ENCODE measurements at places on chromosomes 1 and 21. TPM values are rescaled to one million over a fixed set of nuclear protein-coding genes. Genes with fewer than 3 reads are reported as not detected.

The RBP7 gene
- total RNA-seq, result 20.6 TPM

DNA sequence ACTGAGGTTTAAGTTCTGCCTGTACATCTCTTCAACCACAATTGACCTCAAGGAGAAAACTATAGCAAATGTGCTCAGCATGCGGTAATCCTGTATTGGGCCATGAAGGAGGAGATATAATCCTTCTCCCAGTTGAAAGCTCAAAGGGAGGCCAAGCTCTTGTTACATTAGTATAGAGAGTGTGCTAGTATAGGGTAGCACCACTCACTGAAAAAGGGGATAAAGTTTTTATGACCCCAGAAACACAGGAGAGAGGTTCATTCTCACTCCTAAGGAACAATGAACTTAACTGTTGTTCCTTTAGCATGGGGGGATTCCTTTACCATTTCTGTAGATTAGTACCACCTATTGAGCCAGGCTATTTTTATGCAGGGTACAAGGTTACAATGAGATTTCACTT, 267.7 kb downstream of the LRRIQ3 start:
- no peak for DNase-seq

DNA sequence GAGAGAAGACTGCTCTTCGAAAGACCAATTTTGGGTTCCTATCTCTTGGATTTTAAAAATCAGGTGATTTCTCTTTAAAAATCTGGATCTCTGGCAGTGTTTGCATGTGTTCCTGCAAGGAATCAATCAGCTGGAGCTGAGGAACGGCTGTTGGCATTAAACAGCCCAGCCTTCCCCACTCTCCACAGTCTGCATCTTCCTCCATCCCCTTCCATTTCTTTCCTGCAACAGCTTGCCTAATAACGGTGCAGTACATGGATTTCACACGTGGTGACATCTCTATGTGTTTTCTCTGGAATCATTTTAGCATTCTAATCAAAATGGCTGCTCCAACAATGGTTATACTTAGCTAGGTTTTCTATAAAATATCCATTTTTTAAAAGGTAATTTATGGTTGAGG, 20.0 kb downstream of the RIPPLY3 start:
- no peak for DNase-seq

DNA sequence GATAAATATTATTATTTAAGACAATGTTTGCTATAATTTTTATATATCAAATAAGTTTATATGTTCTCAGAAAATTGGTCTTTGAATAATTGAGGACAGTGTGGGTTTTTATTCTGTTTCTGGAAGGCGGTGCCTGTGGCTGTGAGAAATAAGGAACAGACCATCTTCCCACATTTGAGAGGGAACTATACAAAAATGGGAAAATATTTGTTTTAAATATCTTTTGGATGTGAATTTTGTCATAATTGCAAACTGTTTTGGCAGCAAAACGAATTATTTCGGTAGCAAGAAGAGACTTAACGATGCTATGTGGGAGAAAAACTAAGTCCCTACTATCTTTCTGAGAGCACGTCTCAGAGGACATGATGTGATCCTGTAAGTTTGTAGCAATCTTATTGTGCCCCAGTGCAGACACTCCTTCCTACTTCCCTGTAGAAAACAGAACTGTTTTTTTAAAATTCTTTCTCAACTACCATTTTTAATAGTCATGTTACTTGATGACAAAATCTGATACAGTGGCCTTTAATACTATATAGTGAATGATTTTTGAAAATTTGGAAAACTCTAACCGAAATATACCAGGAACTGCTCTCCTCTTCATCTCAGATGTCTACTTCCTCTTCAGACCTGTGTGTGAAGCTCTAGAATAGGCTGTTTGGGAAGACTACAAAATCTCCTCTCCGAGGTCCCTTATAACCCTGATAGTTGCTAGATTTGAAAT, 25.4 kb downstream of the PTPRC start:
- no peak for DNase-seq

DNA sequence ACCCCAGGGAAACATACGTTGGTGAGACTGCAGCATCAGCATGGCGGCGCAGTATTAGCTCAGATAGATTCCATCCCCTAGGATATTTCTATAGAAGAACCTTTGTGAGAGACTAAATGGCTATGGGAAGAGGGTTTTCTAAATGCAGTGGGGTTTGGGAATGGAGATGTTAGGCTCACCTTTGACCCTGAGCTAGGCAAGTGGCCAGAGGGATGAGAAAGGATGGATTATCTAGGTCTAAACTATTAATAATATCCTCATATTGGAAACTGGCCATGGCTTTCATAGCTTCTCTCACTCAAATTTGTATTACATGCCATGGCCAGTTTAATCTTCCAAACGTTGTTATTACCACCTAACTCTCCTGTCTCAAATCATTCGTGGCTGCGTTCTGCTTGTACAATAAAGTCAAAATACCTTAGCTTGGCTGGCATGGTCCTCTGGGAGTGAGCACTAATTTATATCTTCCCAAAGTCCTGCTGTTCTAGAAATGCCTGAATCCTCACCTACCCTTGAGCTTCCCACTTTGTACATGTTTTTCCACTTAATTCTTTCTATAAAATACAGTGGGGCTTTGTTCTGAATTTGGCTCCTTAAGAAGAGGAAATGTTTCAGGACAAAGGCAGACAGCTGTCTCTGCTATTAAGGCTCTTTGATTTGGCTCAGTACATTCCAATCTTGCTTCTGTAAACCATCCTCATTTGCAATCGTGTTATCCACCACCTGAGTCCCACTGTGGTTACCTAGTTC, 31.0 kb upstream of the COG2 start:
- no peak for DNase-seq

DNA sequence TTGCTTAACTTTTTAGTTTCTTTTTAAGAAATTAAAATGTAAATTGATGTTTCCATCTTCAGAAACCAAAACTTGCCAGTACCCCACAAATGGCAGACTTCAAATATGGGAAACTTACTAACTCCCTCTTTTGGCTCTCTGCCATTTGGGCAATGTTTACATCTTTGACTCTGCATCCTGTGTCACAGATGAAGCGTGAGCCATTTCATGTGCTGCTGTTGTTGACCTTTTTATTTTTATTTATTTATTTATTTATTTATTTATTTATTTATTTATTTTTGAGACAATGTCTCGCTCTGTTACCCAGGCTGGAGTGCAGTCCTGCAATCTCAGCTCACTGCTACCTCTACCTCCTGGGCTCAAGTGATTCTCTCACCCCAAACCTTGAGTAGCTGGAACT, 16.0 kb upstream of the COG2 start:
- no peak for DNase-seq

Data from lower leg skin (tissue), 4 donors.